T-helper 1 cell (primary cell): ENCODE measurements at places on chromosomes 5 and 9.

GRCh38 chr5:14859150-14859549 is 12.4 kb downstream of the ANKH start:
- DNase-seq: no peak

DNA sequence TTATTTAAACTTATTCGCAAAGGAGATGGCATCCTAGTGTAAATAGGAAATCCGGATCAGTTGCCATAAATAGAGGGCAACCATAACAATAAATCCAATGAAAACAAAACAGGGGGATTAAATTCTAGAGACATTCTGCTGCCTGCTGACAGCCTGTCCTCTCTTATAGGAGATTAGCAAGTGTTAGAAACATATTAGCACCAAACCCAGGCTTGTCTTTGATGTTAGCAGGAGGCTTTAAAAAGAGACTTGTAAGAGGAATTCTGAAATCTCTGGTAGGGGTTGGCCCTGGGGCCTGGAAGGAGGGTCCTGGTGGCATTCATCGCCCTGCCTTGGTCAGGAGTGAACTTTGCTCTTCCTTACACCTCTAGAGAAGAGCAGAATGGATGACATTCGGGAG is 21.6 kb downstream of the NDST1 start:
- no peak for DNase-seq

DNA sequence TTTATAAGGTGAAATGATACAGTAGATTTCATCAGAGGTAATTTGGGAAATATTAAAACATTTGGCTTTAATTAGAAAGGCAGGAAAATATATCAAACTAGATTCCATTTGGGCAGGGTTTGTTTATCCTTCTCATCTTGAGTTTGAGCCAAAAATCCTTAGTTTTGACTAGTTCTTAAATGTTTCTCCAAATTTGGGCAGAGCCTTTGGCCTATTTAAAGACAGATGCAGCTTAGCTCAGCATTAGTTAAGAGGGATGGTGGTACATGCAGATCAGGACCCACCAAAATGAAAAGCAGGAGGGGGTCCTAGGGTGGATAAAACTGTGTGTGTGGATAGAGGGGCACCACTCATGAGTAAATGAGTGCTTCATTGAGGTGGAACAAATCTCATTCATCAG is 20.3 kb upstream of the ARRDC3 start:
- no peak for DNase-seq

DNA sequence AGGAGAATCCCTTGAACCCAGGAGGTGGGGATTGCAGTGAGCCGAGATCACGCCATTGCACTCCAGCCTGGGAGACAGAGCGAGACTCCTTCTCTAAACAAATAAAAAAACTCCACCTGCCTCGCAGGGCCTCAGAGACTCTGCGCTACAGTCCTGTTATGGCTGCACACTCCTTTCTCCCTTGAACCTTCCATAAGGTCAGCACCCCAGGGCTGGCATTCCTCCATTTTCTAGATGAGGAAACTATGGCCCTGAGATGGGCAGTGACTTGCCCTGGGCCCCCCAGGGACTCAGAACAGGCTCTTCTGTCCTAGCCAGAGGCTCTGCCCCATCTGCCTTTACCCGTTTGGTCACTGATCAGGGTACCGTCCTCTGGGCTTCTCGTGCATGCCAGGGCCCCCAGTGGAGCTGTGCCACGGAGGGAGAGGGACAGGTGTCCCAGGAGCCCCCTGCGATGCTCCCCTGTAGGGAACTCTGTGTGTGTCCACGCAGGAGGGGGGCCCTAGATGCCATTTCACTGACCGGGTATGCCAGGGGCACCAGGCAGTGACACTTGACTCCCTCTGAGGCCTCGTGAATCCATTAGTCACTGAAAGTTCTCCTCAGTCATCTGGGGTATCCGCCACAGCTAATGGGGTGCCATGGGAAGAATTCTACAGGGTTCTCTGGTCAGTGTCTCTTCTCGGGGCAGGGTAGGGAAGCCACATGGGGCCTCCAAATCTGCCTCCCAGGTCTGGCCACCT is 16.2 kb downstream of the RALGDS start:
- no peak for DNase-seq

DNA sequence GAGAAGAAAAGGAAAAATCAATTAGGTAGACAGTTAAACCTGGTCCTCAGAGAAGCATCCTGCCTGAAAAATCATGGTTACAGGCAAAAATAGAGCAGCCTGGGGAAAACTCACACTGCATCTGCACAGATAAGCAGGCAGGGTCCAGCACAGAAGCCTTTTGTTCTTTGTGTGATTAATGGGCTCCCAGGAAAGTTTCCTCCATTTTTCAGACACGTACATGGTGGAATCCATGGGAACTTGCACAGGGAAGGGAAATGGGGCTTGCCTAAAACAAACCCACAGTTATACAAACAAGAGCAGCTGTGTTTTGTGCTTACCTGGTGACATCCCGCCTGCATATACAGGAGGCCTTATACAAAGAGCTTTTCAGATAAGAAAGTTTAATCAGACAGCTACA is 243.9 kb upstream of the ATP10B start:
- DNase-seq: no peak

- DNase-seq: no peak
Observed at GRCh38 chr5:52961274-52961681, 27.9 kb upstream of the ITGA2 start.

DNA sequence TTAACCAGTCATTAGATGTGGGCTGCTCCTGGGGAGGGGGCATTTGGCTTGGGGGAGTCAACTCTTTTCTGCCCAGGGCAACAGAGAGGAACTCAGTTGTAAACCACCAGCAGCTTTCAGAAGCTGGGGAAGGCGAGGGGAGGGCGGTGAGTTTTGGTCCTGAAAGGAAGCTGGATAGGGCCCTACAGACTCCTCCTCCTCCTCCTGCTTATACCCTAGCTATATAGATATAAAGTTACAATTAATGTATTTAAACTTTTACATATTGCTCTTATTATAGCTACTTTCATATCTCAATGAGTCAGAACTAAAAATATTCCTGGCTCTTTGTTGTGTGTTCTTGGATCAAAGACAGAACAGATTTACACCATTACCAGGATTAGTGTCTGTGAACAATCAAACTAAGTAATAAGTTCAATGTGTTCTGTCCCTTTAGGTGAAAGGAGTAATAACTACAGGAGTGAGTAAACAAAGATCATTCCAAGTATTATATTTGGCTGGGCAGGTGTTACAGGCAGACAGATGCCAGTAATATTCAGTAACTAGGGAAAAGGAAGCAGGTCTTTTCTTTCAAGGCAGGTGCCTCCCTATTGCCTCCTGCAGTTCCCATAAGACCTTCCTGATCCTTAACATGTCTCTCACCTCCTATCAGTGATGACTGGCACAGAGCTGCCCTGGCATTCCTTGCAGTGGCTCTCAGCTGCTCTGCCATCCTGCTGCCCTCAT is 20.5 kb upstream of the VPS13A start:
- no peak for DNase-seq

DNA sequence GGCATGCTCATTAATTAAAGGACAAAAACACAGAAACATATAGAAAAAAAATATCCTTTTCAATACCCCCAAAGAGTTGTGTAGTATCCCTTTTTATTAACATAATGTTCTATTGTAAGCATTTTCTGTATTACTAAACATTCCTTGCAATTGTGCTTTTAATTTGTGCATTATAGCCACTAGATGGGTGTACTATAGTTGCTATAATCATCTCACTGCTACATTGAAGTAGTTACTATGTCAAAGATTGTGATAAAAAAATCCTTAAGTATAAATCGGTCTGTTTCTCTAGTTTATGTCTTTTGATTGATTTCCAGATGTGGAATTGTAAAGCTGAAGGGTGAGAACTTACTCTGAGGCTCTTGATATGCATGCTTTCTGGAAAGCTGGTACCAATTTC is 21.4 kb downstream of the FREM1 start:
- no peak for DNase-seq

DNA sequence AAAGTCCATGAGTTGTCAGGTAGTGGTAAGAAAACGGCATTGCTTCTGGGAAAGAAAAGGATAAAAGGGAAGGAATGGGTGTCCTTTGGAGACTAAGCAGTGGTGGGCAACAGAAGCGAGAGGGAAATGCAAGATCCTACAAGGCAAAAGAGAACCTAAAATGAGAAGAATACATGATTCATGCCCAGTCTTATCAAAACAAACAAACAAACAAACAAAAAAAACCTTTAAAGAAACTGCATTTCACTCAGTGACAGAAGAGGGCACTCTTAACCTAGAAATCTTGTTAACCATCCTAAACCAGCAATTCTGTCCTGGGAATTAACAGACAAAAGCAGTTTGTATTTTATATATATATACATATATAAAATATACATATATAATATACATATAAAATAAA is 88.5 kb downstream of the SUSD1 start:
- DNase-seq: no peak

GRCh38 chr5:161751265-161751664 is 65.7 kb downstream of the GABRA6 start:
- no peak for DNase-seq

- no peak for DNase-seq
Observed at GRCh38 chr5:121982893-121983285, 21.1 kb downstream of the SRFBP1 start.
